ENCODE measurements at places on chromosomes 16 and 17.

- no peak for DNase-seq
Measured at GRCh38 chr16:8928467-8928957, 35.2 kb downstream of the USP7 start.

DNA sequence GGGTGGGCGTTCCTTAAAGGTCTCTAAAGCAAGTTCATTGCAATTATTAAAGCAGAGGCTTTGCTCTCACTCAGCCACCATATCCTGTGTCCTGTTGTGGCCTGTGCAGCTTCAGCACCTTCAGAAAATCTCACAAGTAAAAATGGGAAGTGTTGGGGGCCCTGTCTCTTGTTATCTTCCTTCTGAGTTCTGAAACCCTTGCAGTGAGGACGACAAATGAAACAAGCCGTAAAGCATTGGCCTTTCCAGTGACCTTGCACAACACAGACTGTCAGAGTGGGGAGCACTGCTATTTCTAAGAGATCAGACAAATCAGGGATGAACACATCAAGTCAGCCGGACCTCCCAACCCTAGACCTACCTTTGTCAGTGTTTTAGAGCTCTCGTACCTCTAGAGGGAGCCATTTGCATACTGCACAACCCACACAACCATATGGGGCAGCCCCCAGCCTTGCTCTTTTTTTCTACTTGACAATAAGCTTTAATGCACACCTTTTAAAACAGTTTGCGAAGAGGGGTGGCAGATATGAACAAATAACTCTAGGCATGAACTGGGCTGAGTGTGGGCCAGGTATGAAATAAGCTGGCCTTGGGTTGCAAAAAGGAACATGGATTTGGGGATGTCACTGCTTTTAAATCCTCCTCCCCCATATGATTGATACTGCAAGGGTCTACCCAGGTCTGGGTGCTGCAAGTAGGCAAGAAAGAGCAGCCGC lies 89.8 kb downstream of the KATNIP start:
- no peak for DNase-seq

DNA sequence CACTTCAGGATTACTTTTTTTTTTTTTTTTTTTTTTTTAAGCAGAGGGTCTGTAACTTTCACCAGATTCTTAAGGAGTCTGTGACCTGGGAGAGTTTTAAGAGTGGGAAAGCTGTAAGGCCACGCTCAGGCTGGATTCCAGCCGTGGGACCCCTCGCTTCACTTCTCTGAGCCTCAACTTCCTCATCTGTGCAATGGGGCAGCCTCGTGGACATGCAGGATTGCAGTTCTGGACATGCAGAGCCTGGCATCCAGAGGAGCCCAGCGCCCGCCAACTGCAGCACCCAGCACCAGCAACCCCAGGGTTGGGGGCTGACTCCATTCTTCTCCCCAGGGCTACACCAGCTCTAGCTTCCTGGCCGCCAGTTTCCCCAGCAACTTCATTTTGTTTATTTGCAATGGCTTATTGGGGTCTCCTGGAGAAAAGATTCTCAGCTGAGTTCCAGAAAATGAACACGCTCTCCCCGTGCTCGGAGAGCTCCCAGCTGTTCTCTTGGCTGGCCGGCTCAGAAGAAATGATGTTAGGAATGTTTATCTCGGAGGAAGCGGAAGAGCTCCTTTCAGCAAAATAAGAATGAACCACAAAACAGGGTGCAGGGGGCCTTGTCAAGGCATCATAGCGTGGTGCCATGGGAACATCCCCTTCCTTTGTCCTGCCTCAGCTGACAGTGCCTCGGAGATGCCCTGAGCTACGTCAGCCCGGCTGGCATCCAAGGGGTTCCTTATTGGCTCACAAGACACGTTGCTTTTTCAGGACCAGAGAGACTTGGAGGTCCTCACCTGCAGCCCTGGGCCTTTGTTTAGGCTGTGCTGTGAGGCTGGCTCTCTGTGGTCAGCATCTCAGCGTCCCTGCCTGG lies 22.9 kb upstream of the ZCCHC14 start:
- DNase-seq = no peak

GRCh38 chr16:4869147-4869805 lies 22.0 kb downstream of the UBN1 start:
- no peak for DNase-seq

- no peak for DNase-seq
Measured at GRCh38 chr16:22961206-22961605, 147.2 kb downstream of the HS3ST2 start.

DNA sequence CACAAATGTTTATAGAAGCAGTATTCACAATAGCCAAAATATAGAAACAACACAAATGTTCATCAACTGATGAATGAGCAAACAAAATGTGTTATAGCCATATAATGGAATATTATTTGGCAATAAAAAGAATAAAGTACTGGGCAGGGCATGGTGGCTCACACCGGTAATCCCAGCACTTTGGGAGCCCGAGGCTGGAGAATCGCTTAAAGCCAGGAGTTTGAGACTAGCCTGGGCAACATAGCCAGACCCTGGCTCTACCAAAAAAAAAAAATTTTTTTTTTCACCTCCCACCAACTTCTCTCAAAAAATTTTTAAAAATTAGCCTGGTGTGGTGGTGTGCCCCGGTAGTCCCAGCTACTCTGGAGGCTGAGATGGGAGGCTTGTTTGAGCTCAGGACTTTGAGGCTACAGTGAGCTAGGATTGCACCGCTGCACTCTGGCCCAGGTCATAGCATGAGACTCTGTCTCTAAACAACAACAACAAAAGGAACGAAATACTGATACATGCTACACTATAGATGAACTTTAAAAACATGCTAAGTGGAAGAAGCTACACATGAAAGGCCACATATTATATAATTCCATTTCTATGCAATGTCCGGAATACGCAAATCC lies 10.7 kb upstream of the PECAM1 start:
- DNase-seq = no peak

GRCh38 chr16:88888461-88889387 lies 22.3 kb upstream of the PABPN1L start:
- DNase-seq = no peak

- DNase-seq = no peak
Measured at GRCh38 chr17:27888945-27889344, 4.2 kb downstream of the LYRM9 start.

DNA sequence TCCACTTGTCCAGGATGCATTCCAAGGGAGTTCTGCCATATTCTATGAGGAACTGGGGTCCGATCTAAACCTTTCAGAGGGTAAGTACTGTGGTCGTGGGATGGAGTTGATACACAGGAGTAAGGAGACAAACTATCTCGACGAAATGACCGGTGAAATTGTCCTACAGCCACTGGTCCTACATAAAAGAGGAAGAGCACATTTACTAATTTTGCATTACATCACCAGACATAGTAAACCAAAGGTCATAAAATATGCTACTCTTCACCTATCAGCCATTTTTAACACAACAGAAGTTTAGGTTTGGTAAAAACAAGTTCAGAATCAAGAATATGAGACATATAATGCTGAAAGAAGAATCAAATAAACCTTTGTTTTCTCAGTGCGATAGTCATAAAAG lies 8.1 kb downstream of the HSF5 start:
- DNase-seq = no peak

DNA sequence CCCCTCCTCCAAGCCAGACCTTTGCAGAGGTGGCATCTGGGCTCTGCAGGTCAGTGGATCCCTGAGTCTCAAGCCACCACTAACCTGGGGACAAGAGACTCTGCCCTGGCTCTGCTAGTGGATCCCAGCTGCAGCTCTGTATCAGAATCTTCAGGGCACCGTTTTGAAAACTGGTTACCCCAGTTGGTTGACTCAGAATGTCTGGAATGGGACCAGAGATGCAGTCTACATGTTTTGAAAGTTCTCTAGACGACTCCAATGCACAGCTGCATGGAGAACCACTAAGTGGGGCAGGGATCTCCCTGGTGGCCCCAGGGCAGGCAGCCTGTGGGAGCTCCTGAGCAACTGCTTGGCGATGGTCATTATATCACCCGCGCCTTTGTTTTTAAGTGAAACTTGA lies 34.1 kb upstream of the ADORA2B start:
- DNase-seq = no peak

DNA sequence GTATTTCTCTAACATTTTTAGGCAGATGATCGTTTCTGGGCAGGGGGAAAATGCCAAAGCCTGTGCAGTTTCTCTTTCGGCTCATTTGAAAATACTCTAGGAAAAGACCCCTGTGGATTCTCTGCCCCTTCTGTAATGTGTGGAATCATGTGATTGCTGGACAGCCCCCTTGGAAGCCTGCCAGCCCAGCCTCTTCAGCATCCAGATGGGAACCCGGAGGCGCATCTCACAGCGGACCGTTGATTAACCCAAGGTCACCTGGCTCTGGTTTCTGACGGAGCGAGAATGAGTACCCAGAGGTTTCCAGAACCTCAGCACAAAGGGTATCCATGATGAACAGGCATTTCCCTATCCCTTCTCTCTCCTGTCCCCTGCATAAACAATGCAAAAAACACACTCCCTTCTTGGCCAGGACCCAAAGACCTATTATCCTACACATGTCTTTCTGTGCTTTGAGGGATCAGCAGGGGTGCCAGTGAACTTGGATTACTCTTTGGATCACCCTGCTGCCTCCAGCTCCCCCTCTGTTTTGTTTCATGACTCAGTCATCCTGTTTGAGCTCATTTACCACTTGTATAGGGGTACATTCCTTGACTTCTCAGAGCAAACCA lies 957.1 kb upstream of the RBFOX1 start:
- no peak for DNase-seq

- peak; percentile 46 for DNase-seq
Measured at GRCh38 chr16:700684-701584, 4.7 kb downstream of the FBXL16 start.

DNA sequence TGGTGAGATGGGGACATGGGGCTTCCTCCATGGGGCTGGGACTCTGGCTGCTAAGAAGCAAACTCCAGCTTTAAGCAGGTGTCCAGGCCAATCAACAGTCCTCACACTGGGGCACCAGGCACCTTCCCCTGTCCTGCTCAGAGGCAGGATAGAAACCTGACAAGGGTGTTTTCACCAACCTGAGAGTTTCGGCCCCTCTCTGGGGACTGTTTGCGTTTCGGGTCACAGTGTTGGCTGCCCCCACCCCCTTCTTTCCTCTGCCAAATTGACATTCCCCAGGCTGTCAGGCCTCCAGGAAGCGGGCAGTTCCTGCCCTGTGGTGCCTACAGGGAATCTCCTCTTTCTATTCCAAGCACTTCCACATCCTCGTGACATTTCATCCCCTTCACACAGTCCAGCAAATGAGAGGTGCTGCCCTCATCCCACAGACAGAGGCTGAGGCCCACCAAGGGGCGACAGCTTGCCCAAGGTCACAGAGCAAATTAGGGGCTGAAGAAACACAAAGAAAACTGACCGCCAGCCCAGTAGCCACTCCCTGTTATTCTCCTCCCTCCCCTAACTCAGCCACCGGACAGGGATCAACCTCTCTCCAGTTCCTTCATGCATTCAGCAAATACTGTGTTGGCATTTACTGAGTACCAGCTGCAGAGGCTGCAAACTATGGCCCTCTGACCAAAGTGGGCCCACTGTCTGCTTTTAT lies 38.0 kb downstream of the MMP15 start:
- no peak for DNase-seq

GRCh38 chr17:17745476-17746455 lies 64.5 kb downstream of the RAI1 start:
- DNase-seq = no peak

GRCh38 chr17:38693700-38694329 lies 11.3 kb upstream of the MLLT6 start:
- no peak for DNase-seq

DNA sequence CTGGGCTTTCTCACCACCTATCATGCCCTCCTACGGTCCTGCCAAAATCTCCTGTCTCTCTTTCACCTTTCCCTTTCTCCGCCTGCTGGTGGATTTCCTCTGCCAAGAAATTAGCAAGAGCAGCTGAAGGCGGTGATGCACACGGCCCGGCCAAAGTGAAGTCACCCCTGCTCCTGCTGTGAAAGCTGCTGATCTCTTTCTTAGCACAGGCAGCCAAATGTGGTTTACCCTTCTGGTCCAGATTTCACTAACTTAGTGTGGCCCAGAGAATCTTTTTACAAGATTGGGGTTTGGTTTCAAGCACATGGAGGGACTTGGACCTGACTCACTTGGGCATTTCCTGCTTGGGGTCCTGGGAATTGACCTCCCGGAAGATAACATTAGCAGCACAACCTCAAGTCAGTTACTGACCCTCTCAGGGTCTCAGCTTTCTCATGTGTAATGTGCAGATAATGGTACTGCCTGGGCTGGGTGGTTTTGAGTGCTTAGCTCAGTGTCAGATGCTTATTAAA lies 155.7 kb downstream of the SOCS1 start:
- no peak for DNase-seq

DNA sequence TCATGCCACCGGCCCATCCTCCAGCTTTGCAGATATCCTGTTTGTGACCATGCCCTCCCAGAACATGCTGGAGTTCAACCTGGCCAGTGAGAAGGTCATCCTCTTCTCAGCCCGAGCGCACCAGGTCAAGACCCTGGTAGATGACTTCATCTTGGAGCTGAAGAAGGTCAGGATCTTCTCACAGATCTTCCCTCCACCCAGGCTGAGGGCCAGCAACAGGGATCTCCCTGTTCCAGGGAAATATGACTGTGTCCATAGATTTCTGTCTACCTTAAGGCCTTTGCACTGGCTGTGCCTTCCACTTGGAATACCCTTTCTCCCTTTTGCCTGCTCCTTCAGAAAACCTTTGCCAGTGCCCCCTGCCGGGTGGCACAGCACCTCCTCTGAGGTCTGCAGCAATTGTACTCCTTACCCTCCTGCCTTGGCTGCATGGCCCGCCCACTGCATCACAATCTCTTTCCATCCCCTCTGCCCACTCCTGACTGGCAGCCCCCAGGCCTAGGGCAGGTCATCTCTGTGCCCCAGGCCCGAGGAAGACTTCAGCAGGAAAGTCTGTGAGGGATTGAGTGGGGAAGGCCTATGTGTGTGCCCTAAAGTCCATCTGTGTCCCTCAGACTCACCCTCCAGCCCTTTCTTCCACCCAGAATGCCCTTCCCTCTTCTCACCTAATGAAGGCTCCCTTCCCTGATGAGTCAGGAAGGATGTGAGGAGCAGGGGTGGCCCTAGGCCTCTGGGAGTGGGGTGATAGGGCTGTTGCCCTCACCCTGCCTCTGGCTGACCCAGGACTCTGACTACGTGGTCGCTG lies 27.3 kb upstream of the ALKBH5 start:
- no peak for DNase-seq

GRCh38 chr17:1709971-1710806 lies at the start of gene TLCD2:
TSS of gene TLCD2 (minus strand) at chr17:1710377. CDS start at chr17:1710242, 135 bp downstream.
- no peak for DNase-seq

- no peak for DNase-seq
Measured at GRCh38 chr17:75635610-75636202, 2.5 kb downstream of the SMIM5 start.

DNA sequence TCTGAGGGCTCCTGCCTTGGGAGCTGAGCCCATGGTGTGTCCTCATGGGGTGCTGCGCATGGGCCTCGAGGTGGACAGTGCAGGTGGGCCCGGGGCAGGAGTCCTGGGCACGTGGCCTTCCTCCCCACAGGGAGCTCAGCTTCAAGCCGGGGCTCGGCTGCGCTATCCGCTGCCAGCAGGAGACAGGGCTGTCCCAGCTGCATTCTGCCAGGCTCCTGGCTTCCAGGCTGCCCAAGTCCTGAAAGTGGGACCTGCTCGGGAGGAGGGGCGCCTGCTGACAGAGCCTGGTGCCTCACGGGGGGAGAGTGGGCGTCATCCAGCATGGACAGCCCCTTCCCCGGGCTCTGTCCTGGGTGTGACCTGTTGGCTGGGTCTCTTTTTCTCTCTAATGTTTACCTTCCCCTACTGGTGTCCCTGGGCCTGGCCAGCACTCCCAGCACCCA lies 7.1 kb downstream of the TRAF7 start:
- DNase-seq = no peak

Data from activated CD4-positive, alpha-beta T cell treated with anti-CD3 and anti-CD28 coated beads, Interleukin-2, amount 50 U/mL, for 1 hour (primary cell).